ENCODE measurements at places on chromosomes 12 and 14.
A peak's percentile ranks its signal among the peaks of the same experiment; 100 is the strongest.

- DNase-seq: no peak
Observed at GRCh38 chr12:7158781-7159609, 28.8 kb downstream of the CLSTN3 start.

DNA sequence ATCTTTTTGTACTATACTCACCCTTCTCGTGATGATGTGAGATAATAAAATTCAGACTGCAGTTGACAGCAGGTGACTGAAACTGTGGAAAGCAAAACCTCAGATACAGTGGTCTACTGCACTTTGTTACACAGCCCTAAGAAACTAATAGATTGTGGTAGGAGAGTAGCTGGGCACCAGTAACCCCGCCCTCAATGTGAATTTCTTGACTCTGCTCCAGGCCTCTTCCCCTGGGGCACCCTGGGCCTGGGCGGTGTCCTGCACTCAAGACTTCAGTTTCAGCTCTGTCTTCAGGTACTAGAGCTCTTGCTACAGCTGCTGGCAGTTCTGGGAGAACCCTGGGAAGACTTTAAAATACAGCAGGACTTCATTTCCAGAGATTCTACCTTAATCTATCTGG, 197.6 kb upstream of the AVPR1A start:
- DNase-seq: no peak

GRCh38 chr14:50859296-50859624, 12.6 kb upstream of the ABHD12B start:
- DNase-seq: no peak

DNA sequence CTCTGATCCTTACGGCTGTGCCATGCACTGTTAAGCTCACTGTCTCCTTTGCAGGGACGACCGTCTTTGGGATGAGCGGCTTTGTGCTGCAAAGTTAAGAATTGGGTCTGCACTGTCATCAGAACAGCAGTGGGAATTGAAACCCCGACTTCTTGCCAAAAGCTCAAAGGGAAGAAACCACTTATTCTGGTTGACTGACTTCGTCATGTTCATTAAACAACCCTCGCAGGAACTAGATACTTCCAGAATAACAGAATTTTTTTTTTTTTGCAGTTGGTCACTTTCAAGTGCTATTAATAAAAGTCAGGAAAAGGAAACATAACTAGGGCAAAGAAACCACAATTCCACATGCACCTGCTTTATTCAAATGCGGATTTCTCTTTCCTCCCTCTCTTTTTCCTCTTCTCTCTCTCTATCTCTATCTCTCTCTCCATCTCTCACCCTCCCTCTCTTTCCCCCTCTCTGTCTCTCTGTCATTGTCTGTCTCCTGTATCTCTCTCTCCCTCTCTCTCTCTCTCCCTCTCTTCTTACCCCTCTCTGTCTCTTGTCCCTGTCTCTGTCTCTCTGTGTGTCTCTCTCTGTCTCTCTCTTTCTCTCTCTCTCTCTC, 12.3 kb upstream of the GLT1D1 start:
- no peak for DNase-seq

- no peak for DNase-seq
Observed at GRCh38 chr14:38964630-38965029, 138.4 kb downstream of the SEC23A start.

DNA sequence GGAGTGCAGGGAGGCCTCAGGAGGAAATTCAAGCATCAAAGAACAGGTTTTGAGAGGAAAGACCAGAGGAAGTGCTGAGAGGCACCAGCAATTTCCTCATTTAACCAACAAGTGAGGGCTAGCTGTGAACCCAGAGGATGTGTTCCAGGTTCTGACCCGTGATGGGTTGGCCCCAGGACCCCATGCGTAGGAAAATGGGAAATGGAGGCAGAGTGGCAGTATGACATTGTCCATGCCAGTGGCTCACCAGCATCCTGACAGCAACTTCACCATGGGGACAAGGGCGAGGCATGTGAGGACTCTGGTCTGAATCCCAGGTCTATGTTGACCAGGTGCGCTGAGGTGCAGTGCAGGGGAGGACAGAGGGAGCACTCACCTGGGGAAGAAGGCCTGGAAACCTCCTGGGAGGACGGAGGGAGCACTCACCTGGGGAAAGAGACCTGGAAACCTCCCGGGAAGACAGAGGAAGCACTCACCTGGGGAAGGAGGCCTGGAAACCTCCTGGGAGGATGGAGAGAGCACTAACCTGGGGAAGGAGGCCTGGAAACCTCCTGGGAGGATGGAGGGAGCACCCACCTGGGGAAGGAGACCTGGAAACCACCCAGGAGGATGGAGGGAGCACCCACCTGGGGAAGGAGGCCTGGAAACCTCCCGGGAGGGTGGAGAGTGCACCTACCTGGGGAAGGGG, 6.7 kb upstream of the CACNA2D4 start:
- DNase-seq: no peak

DNA sequence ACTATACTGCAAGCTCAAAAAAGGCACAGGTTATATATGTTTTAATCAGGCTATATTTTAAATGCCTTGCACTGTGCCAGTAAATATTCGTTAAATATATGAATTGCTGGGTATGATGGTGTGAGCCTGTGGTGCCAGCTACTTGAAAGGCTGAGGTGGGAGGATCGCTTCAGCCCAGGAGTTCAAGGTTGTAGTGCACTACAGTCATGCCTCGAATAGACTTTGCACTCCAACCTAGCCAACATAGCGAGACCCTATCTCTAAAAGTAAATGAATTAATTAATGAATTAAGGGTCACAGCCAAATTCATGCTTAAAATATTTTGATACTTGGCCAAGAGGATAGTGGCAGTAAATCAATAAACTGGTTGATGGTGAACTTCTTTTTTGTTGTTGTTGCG, 22.2 kb upstream of the MDM2 start:
- no peak for DNase-seq

- no peak for DNase-seq
Observed at GRCh38 chr12:23221066-23221465, 596.1 kb downstream of the ETNK1 start.

- peak; percentile 78 for DNase-seq
Observed at GRCh38 chr12:64679487-64680001, 69.2 kb downstream of the RASSF3 start.

DNA sequence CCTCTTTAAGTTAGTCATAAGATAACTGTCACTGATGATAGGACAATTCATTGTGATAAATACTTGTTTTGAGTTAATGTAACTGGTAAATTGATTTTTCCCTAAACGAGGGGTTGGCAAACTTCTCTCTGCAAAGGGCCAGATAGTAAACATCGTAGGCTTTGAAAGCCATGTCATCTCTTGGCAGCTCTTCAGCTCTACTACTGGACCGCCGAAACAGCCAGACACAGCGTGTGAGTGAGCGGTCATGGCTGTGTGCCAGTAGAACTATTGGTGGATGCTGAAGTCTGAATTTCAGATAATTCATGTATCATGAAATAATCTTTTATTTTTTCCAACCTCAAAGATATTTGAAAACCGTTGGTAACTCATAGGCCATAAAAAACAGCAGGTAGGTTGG, 9.9 kb downstream of the PIWIL1 start:
- no peak for DNase-seq

DNA sequence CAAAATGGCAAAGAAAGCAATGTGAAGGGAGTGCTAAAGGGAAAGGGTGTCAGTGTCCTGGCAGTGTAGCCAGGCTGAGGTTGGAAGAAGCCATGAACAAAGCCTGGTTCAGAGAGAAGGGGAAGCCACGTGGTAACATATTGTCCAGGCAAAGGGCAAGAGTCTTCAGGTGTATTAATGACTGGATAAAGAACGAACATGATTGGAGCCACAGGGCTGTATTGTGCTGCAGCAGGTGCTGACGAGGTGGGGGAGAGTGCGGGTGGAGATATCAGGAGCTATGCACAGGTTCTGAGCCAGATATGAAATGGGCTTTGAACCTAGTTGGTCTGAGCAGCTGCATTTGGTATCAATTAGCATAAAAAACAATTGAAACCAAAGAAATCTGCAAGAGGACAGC, 18.6 kb upstream of the EMP1 start:
- DNase-seq: no peak

GRCh38 chr14:65025818-65026217, 39.1 kb downstream of the FNTB start:
- no peak for DNase-seq

- no peak for DNase-seq
Observed at GRCh38 chr12:103518899-103519298, 23.1 kb upstream of the C12orf42 start.
